ENCODE measurements at places on chromosomes 12 and 14. TPM values are rescaled to one million over a fixed set of nuclear protein-coding genes. Genes with fewer than 3 reads are reported as not detected.

AMIGO2 gene
- 12.5 TPM for total RNA-seq

HOXC12 gene
- not detected for total RNA-seq

VWF gene
- not detected for total RNA-seq

GPR84 gene
- not detected for total RNA-seq

NPFF gene
- not detected for total RNA-seq

TSPAN9 gene
- 0.14 TPM for total RNA-seq

- no peak for DNase-seq
Measured at GRCh38 chr12:52517005-52517835, 3.0 kb downstream of the KRT5 start.

DNA sequence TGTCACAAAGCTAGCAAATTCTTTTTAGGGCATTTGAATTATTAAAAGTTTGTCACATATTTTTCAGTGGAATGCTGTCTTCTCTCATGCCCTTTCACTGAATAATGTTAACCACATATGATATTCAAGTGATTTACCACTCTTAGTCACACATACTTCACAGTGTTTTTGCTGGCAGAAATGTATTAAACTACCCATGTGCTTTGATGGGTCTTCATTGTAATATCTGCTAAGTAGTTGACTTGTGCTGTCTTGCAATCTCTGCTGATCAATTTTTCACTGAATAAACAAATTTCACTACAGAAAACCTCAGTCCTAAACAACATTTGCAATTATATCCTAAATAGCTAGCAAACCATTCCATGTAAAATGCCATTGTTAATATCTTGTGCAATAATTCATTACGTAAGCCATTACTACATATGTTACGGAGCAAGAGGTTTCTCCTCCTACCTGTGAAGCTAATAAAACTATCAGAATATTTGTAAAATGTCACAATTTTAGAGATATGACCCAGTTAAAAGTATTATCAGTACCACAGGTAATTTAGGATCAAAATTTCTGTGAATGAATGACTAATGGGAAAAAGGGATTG is 64.6 kb upstream of the LMO3 start:
- DNase-seq = no peak

DNA sequence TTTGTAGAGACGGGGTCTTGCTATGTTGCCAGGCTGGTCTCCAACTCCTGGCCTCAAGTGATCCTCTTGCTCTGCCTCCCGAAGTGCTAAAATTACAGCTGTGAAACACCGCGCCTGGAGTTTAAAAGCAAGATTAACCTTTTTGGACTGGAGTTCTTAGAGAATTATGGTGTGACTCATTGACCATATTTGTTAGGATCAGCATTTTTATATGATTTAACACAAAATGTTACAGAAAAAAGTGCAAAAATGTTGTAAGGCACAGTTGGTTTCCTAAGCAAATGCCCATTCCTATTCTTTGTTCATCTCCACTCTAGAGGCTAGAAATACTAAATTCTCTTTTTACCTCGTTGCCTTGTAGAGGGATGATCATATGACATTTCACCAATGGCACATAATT is 27.6 kb downstream of the SLC35E3 start:
- no peak for DNase-seq

DNA sequence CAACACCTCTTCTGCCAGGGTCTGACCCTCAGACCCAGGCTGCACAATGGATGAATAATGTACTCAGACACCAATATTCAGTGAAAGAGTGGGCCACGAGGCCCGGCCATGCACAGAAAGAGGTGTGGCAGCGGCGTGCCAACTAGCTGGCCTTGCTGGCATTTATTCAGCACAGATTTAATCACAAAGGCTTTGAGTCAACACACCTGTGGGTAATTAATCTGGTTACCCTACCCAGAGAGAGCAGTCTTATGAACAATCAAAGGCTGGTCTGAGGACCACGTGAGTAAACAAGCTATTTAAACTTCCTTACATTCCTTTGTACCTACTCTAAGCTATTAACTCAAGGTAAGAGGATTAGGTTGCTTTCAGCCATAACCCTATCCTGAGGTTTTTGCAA is 324.8 kb downstream of the C12orf50 start:
- no peak for DNase-seq

GRCh38 chr14:73851000-73851399 is 631 bp upstream of the PTGR2 start:
- no peak for DNase-seq

DNA sequence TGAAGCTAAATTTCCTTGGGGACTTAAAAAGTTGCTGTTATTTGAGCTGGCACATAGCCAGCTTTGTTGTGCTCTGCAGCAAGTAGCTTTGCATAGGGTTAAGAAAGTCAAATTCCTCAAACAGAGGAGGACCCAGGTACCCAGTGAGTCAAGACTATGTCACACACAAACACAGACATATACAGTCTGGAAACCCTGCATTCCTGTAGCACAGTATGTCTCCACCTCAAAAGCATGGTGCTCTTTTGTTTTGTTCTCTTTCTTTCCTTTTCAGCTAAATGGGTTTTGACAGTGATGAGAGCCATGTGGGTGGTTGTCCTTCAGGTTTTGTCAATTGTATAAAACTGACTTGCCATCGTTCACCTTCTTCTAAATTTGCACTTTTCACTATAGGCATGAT is 179.6 kb upstream of the DIO2 start:
- no peak for DNase-seq

DNA sequence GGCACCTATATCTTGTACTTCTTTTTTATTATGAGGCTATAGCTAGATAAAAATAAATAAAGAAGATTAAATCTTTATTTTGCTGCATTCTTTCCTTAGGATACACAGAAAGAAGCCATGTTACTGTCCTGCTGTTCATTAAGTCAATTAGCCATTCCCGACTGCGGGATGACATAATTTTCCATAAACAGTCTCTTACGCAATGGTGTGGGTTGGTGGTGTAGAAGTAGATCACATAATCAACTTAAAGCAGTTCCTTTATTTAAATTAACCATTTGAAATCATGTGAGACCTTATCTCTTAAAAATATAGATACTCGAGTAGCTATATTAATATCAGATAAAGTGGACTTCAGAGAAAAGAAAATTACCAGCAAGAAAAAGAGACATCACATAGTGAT is 40.2 kb downstream of the TAOK3 start:
- no peak for DNase-seq

- no peak for DNase-seq
Measured at GRCh38 chr12:116244001-116244400, 33.5 kb downstream of the MED13L start.

- no peak for DNase-seq
Measured at GRCh38 chr12:90304231-90304630, 595.6 kb upstream of the ATP2B1 start.
